Stimulated activated CD4-positive, alpha-beta T cell treated with anti-CD3 and anti-CD28 coated beads, Interleukin-1b, Interleukin-23, amount 100 ng/mL, for 1 hour (primary cell): ENCODE measurements at places on chromosomes 12 and 14.

DNA sequence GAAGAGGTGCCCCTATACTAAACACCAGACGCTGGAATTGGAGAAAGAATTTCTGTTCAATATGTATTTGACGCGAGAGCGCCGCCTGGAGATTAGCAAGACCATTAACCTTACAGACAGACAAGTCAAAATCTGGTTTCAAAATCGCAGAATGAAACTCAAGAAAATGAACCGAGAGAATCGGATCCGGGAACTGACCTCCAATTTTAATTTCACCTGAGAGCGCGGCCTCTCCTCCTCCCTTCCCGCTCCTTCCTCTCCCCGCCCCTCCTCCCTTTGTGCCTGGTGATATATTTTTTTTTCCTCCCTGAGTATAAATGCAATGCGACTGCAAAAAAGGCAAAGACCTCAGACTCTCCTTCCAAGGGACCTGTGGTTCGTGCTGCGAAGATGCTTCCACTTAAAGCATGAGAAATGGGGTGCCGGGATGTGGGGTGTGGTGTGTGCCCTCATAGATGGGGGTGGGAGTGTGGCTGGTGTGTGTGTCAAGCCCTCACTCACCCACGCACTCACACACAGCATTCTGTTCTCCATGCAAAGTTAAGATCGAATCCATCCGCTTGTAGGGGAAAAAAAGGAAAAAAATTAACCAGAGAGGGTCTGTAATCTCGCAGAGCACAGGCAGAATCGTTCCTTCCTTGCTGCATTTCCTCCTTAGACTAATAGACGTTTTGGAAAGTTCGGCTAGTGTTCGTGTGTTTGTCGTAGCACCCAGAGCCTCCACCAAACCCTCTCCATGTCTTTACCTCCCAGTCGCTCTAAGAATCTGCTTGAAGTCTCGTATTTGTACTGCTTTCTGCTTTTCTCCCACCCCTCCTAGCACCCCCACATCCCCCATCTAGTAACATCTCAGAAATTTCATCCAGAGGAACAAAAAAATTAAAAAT is 4.5 kb downstream of the HOXC10 start:
- no peak for DNase-seq

DNA sequence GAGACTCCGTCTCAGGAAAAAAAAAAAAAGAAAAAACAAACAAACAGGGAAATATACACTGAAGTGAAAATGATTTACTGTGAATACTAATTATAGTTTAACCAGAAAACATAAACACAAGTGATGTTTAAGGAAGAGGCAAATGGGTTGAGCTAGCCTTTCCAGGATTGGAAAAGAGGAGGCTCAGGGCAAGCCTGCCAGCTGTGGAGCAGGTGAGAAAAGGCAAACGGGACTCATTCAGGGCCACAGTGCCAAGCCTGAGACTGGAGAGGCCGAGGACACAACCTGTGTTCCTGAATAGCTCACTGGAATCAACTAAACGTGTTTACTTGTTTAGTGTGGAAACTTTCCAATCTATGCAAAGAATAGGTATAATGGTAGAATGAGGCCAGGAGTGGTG is 35.7 kb upstream of the MAPKAPK5 start:
- no peak for DNase-seq

DNA sequence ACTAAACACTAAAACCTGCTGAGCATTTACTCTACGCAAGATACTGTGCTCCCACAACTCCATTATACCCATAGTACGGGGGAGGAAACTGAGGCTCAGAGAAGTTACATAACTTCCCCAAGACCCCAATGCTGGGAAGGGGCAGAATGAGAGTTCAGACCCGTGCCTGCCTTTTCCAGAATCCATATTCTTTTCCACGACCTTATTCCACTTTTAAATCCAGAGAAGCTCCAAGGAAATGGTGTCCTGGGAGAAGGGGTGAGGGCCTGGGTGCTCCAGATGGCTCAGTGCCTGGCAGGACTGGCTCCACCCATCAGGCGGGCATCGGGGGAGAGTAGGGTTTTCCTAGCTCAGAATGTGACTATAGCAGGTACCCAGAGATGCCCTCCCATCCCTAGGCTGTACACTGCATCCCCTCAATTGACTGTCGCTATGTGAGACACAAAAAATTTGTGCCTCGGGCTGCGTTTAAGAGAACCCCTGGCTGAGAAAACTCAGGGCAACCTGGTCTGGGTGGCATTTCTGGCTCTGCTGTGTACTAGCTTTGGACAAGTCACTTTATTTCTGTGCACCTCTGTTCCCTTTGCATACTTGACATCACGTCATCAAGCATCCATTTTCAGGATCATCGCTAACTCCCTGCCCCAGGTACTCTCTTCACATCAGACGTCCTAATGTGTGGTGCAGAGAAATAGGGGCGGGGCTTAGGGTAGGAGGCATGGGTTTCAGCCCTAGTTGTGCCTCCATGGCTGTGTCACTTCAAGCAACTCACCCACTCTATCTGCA is 11.6 kb upstream of the IQSEC3 start:
- DNase-seq: no peak

DNA sequence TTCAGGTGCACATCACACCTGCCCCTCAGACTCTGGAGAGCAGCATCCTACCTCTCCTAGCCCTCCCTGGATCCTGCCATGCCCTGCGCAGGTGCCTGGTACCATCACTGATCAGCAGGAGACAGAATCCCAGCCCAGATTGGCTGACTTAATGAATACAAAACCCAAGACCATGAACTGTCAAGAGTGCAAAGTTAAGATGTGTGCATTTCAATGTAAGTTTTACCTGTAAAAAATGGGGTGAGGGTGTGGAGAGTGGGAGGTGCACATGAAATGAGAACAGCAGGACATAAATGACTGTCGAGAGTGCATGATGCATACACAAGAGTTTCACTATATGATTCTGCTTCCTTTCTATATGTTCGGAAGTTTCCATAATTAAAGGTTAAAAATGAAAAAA is 57.9 kb upstream of the GPR68 start:
- no peak for DNase-seq

DNA sequence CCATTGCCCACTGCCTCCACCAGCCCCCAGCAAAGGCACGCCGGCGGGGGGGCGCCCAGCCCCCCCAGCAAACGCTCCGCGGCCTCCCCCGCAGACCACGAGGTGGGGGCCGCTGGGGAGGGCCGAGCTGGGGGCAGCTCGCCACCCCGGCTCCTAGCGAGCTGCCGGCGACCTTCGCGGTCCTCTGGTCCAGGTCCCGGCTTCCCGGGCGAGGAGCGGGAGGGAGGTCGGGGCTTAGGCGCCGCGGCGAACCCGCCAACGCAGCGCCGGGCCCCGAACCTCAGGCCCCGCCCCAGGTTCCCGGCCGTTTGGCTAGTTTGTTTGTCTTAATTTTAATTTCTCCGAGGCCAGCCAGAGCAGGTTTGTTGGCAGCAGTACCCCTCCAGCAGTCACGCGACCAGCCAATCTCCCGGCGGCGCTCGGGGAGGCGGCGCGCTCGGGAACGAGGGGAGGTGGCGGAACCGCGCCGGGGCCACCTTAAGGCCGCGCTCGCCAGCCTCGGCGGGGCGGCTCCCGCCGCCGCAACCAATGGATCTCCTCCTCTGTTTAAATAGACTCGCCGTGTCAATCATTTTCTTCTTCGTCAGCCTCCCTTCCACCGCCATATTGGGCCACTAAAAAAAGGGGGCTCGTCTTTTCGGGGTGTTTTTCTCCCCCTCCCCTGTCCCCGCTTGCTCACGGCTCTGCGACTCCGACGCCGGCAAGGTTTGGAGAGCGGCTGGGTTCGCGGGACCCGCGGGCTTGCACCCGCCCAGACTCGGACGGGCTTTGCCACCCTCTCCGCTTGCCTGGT is at the start of gene CDKN1B:
Gene CDKN1B (plus strand): TSS at position 576 of the 793 bp plus-strand sequence. CDS start 472 bp downstream, outside the sequence.
- DNase-seq: peak; percentile 63

DNA sequence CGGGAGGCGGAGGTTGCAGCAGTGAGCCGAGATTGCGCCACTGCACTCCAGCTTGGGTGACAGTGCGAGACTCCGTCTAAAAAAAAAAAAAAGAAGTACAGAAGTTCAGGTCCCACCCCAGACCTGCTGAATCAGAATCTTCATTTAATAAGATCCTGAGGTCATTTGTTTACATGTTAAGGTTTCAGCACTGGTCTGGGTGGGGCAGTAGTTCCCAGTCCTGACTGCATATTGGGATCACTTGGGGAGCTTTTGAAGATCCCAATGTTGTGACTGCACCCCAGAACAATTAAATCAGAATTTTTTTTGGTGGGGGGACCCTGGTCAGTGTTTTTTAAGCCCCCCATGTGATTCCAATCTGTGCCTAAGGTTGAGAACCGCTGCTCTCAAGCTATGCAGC is 11.7 kb upstream of the COL2A1 start:
- no peak for DNase-seq

- no peak for DNase-seq
These were observed 16.4 kb downstream of the EEA1 start for GRCh38 chr12:92912672-92913071.

GRCh38 chr12:72264548-72265175 is 7.5 kb upstream of the TRHDE start:
- no peak for DNase-seq

GRCh38 chr14:96263347-96264199 is 7.6 kb downstream of the BDKRB1 start:
- no peak for DNase-seq

- DNase-seq: no peak
These were observed 50.2 kb upstream of the OTX2 start for GRCh38 chr14:56860441-56860840.

- DNase-seq: no peak
These were observed 17.4 kb upstream of the KRT7 start for GRCh38 chr12:52215587-52216031.
